ENCODE measurements at places on chromosomes 11 and 22.

GRCh38 chr11:27991736-27992135, 116.2 kb downstream of the KIF18A start:
- DNase-seq, result no peak

GRCh38 chr11:19698493-19699292, 13.9 kb upstream of the NAV2 start:
- peak; percentile 74 for DNase-seq

- DNase-seq, result no peak
Measured at GRCh38 chr11:102230186-102230585, 87.1 kb upstream of the BIRC3 start.

- DNase-seq, result no peak
Measured at GRCh38 chr11:131893103-131893890, 522.9 kb downstream of the NTM start.

DNA sequence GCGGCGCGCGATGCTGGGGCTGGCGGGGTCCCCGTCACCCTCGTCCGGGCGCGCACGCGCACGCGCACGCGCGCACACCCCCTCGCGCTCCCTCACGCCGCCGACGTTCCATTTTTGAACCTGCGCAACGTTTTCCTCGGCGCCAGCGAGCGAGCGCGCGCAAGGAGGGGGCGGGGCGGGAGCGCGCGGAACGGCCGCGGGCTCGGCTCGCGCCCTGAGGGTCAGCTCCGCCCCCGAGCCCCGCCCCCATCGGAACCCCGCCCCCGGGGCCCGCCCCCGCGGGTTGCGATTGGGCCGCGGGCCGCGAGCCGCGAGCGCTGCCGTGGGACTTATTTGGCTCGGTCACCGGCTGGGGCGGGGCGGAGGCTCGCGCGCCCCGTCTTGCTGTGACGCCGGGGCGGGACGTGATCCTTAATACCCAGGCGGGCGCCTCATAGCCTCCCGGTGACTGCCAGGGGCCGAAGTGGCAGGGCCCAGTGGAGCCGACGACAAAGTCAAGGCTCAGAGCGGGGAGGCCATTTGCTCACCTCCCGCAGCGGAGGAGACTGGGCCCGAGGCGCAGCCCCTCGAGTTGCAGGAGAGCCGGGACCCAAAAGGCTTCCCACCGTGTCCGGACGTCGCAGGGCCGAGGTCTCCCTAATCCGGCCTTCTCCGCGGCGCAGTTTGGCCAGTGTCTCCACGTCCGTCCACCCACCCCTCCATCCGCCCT, at the start of gene CBX7:
CBX7 (minus strand) TSS at position 170 of the 709 bp plus-strand sequence. CDS start 236 bp downstream, outside the sequence.
- peak; percentile 99 for DNase-seq

- no peak for DNase-seq
Measured at GRCh38 chr11:63940786-63941185, 2.0 kb downstream of the NAA40 start.

GRCh38 chr11:121412711-121413415, 39.3 kb upstream of the SORL1 start:
- no peak for DNase-seq

DNA sequence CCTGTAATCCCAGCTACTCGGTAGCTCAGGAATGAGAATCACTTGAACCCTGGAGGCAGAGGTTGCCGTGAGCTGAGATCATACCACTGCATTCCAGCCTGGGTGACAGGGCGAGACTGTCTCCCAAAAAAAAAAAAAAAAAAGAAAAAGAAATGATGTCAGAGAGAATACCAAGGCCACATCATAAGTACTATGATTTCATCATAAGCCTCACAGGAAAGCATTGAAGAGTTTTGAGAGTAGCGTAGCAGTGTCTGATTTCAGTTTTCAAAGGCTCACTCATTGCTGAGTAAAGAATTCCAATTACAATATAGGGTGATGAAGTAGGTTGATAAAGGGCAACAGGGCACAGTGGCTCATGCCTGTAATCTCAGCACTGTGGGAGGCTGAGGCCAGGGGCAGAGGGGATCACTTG, 88.8 kb downstream of the MRTFA start:
- no peak for DNase-seq

DNA sequence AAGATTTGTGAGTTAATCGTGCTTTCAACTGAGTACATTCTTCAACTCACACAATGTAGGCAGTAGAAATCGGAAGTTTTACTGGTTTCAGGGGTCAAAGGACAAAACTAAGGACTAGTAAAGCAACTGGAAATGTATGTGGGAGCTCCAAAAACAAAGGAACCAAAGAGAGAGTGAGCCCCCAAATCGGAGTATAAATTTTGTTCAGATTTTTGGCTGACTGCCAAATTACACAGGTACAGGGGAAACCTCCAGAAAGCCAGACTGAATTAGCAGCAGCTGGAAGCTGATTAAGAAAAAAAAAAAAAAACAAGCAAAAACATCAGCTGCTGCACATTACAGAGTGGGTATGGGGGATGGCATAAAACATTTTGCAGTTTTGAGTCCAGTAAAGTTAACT, 75.2 kb upstream of the GNAZ start:
- DNase-seq, result no peak

GRCh38 chr11:134759855-134760254, 347.8 kb upstream of the B3GAT1 start:
- DNase-seq, result no peak

DNA sequence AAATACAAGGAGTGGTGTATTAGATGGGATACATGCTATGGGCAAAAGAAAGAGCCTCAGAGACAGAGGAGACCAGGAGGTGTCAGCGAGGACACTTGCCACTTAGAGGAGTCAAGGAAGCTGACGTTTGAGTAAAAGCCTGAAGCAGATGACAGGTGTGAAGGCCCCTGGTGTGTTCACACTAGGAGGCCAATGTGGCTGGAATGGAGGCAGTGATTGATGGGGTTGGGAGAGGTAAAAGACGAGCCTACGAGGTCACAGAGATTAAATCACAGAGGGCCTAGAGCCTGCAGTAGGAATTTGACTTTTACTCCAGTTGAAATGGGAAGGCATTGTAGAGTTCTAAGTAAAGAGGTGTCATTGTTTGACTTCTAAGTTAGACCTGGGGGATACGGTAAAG, 12.0 kb upstream of the GDPD5 start:
- DNase-seq, result no peak

DNA sequence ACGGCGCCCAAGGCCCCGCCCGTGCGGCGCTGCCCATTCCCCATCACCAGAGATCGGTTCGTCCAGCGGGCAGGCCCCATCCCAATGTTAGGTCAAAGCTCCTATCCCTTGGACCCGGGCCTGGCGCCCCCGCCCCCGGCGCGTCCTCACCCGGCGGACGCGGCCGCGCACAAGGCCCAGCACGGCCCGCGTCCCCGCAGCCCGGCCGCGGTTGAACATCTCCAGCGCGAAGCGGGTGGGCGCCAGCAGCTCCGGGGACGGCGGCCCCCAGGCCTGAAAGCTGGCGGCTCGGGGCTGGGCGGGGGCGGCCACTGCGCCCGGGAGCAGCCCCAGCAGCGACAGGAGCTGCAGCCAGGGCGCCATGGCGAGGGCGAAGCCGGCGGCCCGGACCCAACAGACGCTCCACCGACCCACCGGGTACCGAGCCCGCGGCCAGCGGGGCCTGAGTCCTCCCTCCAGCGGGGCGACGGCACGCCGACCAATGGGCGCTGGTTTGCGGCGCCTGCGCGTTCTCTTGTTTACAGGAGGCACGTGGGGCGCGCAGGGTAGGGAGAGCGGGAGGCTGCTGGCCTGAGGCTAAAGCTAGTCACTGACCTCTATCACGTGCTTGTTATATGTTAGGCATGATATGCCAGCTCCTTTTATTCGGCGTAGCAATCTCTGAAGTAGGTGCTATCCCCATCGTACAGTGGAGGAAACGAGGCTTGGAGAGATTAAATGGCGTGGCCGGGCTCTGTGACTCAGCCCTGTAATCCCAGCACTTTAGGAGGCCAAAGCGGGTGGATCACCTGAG, at the start of gene CTSF:
CTSF (minus strand) TSS at position 483 of the 793 bp plus-strand sequence; CDS start at position 363, 120 bp downstream.
- peak; percentile 99 for DNase-seq

DNA sequence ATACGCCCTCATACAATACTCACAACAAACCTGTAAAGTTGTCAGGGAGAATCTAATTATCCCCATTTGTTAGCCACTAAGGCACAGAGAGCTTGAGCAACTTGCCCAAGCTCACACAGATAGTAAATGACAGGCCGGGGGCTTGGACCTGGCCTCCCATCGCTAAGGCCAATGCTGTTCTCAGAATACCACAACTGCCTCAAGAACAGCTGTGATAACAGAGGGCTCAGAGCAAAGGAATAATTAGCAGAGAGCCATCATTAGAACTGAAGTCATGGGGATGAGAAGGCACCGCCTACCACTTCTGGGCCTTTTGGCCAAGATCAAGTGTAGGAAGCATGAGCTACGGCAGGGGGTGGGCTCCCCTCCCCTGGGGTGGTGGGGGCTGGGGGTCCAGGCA, 98.6 kb downstream of the FEZ1 start:
- no peak for DNase-seq

GRCh38 chr11:26040339-26040738, 291.6 kb upstream of the ANO3 start:
- DNase-seq, result no peak

DNA sequence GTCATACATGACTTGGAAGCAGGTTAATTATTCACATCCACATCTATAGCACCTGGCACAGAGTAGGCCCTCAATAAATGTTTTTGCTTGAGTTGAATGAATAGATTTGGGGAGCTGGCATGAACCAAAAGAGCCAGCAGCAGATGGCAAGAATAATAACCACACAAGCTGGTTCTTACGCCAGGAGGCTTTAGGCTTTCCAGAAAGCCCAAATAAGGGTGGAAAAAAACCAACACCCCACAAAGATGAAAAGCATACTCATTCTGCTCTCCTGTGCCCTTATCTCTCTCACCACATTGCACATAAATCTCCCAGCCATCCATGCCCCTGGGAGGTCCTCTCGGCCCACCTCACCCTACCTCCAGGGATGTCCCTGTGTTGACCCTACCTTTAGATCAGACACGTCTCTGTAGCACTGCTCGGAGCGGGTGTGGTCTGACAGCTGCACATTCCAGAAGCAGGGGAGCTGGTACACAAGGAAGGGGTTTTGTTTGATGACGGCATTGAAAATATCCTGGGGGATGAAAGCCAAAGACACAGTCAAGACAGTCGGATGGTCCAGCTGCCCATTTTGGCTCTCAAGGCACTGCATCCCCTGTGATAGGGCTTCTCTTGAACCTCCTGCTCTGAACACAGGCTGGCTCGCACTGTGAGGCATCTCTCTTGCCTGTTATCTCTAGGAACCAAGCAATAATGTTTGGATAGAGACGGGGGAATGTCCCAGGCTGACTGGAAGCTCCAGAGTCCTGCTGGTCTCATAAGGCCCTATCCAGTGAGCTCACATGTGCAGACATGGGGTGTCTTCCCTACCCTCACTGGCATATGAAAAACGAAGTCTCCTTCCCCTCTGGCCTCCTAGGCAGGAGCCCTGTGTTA, 323.6 kb upstream of the SYN3 start:
- DNase-seq, result no peak

DNA sequence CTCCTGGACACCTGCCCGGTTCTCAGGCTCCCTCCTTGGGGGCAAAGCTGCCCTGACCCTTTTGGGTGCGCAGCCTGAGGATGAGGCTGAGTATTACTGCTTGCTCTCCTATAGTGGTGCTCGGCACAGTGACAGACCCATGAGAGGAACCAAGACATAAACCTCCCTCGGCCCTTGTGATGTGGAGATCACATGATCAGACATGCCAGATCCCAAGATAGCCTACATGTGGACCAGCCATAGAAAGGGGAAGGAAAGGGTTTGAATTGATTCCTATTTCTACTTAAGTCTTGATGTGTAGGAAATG, 125.3 kb downstream of the VPREB1 start:
- no peak for DNase-seq

DNA sequence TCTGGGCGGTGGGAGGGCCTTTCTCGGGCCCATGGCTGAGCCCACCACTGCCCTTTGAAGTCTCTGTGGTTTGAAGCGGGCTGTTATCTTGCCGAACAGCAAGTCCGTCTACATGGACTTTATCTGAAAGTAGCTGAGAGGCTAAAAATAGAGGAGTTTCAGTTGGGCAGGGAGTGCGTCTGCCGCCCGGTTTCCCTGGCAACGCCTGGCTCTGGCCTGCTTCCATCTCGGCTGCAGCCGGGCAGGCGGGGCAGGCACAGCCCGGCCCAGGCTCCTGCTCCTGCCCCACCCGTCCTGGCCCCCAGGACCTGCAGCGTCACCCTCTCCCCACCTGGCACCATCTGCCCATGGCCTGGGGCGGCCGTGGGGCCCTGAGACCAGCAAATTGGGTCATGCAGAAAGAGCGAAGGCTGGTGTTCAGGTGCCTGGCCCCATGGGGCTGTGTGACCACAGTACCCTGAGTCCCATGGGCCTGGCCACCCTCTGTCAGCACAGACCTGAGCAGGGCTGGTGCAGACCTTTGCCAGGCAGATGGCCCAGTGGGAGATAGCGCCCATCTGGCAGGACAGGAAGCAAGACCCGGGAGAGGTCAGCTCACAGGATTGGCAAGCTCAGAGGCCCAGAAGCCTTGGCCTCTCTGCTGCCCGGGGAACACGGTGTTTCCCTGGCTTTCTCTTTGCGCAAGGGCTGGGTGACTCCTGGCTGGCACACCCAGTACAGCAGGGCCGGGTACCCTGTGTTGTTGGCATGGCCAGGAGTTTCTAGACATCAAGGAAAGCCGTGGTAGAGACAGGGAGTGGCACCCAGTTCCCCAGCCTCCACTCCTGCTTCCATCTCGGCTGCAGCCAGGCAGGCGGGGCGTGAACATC, 79.1 kb upstream of the KCNQ1OT1 start:
- DNase-seq, result peak; percentile 76

- DNase-seq, result no peak
Measured at GRCh38 chr22:50600967-50601668, 525 bp downstream of the MAPK8IP2 start.

GRCh38 chr11:119711476-119711875, 17.5 kb downstream of the NECTIN1 start:
- DNase-seq, result no peak

DNA sequence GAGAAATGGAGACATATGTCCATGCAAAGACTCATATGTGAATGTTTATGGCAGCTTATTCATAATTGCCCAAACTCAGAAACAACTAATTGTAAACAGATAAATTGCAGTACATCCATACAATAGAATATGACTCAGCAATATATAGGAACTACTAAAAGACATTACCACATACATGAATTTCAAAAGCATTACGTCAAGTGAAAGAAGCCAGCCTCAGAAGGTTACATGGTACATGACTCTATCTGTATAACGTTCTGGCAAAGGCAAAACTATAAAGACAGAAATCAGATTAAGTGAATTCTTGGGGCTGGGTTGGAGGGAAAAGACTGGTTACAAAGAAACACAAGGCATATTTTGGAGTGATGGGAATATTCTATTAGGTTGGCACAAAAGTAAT, 7.2 kb downstream of the KCTD21 start:
- no peak for DNase-seq

GRCh38 chr11:94152678-94153065, 24.0 kb downstream of the PANX1 start:
- DNase-seq, result no peak

GRCh38 chr11:46338988-46339666, 8.1 kb upstream of the DGKZ start:
- DNase-seq, result no peak

GRCh38 chr22:20031732-20032406, 11.0 kb downstream of the TANGO2 start:
- no peak for DNase-seq

Data from GM03348 (cell line).